ENCODE measurements at places on chromosomes 13 and 19.

- no peak for DNase-seq
Observed at GRCh38 chr13:86003029-86003428, 203.8 kb upstream of the SLITRK6 start.

DNA sequence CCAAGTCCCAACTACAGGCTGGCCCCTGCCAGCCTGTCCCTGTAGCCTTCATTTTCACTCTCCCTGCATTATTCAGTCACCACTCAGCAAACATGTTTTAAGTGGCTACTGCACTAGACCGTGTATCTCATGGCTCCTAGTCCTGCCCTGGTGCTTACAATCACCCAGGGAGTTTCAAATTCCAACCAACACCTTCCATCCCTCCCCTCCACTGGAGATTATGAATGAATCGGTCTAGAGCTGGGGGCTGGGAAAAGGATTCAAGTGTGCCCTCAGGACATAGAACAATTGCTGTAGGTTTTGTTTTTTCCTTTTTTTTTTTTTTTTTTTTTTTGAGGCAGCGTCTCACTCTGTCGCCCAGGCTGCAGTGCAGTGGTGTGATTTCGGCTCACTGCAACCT, 15.0 kb upstream of the TNFAIP8L1 start:
- no peak for DNase-seq

DNA sequence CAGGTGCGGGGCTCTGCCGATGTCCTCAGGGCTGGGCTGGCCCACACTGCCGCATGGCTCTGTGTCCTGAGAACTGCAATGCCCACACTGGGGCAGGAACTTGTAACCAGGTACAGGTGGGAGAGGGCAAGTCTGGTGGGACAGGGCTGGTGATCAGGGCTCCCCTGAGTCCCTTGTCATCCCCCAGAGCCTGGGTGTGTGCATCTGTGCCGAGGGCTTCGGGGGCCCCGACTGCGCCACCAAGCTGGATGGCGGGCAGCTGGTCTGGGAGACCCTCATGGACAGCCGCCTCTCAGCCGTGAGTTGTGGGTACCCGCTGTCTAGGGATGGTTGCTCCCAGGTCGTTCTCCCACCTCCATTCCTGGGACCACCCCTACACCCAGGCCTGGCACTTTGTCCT, 30.5 kb downstream of the MEGF8 start:
- DNase-seq = no peak

DNA sequence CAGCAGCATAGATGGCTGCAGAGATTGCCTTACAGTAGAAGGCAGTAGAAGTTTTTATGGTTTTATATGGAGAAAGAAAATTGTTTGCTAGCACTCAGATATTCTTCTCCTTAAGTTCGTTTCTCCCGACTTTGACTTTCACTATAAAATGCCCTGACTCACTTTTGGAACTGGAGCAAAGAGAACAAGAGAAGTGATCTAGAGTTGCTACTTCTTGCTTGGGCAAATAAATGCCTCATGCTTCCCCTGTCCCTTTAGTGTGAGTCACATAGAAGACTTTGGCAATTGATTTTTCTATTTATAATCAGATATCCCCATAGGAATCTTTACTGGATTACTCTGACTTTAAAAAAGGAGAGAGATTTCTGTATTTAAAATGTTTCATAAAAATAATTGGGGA, 46.9 kb downstream of the ITGBL1 start:
- no peak for DNase-seq

DNA sequence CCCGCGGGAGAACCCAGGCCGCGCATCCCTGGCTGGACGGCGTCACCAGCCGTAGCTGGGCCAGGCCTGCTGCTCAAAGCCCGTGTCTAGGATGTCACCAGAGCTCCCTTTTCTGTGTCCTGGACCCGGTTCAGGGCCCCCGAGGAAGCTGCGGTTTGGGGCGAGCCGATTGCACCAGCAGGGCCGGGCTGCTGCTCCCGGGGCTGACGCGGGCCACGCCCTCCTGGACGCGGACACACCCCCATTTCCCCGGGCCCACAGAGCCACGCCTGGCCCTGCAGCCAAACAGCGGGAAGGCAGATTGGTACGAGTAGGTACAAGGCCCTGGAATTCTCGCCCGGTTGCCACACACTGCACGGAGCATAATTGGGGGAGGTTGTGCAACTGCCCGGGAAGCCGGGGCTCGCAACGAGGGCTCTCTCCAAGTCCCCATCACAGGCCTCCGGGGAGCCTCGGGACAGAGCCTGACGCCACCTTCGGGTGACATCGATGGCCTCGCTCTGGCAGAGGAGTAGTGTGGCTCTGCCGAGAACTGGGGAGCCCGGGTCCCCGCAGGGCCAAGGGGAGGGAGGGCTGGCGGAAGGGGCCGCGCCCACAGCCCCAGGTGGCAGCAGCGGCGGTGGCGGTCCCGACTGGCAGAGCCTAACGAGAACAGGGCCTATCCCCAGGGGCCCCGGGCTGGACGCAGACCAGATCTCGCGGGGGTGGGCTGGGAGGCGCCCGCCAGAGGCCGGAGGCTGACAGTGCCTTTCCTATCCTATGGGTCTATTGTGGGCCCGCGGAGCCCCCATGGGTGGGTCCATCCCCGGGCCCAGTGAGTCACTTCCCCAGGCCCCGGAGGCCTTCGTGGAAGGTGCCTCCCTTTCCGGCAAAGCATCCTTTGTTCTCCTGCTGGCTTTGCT, 23.5 kb downstream of the KCTD15 start:
- no peak for DNase-seq

DNA sequence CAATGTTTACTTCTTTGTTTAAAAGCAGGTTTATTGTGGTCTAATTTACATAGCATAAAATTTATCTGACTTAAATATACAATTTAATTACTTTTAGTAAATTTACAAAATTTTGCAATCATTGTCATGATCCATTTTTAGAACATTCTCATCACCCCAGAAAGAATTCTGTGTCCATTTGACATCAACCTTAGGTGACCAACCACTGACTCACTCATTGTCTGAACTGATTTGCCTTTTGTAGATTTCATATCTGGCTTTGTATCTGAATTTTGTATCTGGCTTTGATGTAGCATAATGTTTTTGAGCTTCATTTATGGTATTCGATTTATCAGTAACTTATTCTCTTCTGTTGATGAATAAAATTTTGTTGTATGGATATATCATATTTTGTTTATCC, 40.4 kb downstream of the EDNRB start:
- no peak for DNase-seq

- no peak for DNase-seq
Observed at GRCh38 chr19:11164879-11165406, 9.4 kb upstream of the SPC24 start.

DNA sequence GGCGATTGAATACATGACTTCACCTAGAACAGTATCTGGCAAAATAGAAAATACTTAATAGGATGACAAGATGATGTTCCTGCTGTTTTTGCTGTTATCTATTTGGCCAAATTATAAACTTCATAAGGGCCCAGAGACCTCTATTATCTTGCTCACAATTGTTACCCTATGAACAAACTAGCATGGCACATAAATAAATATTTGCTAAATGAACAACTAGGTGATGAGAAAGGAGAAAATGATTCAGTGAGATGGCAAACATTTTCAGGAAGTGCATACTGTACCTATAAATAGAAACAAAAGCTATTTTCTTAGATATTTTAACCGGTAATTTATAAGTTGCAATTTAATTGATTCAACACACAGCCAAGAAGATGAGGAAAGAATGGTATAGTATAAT, 78.4 kb downstream of the FAM216B start:
- DNase-seq = no peak

GRCh38 chr13:40452038-40452666, 214.3 kb downstream of the FOXO1 start:
- DNase-seq = no peak

DNA sequence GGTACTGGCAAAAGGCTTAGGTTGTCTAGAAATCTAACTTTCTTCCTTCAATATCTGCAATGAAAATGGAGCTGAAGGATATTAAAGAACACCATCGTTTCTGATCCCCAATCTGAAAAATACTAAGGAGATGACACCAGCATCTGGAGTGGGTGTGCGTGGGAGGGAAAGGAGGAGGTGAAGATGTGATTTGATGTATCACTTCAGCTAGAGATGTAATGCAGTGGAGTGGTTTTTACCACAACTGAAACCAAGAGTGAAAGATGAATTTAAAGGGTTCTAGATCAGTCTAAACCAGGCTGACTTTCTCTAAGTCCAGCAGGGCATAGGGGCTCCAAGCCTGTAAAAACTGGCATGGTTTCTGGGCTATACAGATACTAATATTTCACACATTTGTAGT, 148.4 kb downstream of the AKAP11 start:
- DNase-seq = no peak

DNA sequence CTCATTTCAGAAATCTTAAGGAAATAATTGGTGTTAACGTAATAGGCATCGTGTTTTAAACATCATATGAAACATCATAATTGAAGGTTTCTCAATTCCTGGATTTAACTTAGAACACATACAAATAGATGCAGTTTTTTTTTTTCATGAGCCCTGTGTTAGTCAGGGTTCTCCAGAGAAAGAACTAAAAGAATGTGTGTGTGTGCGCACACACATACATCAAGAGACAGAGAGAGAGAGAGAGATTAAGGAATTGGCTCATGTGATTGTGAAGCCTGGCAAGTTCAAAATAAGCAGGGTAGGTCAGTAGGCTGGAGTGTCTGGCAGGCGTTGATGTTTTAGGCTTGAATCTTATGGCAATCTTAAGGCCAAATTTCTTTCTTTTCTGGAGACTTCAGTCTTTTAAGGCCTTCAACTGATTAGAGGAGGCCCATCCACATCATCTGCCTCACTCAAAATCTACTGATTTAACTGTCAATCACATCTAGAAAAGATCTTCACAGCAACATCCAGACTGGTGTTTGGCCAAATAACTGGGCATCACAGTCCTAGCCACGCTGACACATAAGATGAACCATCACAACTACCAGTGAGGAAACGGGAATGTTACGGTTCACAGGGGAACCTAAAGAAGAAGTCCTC, 25.2 kb downstream of the SPATA13 start:
- DNase-seq = no peak

GRCh38 chr19:28544451-28545261, 668.3 kb downstream of the UQCRFS1 start:
- no peak for DNase-seq

- DNase-seq = no peak
Observed at GRCh38 chr13:114147803-114148520, 15.5 kb upstream of the RASA3 start.

DNA sequence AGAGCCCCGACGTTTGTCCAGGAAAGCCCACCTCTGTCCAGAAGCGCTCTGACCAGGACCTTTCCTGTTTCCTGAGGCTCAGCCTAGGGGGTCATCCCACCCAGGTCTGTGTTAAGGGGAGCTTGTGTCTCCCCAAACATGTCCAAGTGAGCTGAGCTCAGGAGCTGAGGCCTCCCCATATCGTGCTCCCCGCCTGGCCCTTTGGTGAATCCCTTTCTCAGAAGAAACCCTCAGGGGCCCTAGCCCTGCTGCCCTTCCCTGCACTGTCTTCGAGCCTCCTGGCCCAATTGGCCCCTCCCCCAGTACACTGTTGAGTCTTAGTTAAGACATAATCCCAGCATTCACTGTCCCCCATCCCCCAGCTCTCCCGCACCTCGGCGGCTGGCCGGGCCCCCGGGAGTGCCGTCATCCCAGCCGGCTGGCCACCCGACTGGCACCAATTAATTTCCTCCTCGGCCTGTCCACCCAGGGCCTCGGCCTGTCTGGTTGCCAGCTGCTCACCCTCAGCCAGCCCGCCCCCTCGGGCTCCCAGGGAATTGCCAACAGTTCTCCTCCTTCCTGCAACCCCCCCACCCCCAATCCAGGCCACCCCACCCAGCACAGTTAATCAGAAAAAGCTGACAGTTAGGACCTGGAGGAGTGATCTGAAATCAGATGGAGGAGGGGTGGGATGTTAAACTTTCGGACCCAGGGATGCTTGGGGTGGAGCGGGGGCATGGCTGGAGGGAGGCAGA, 13.6 kb downstream of the IER2 start:
- DNase-seq = no peak

DNA sequence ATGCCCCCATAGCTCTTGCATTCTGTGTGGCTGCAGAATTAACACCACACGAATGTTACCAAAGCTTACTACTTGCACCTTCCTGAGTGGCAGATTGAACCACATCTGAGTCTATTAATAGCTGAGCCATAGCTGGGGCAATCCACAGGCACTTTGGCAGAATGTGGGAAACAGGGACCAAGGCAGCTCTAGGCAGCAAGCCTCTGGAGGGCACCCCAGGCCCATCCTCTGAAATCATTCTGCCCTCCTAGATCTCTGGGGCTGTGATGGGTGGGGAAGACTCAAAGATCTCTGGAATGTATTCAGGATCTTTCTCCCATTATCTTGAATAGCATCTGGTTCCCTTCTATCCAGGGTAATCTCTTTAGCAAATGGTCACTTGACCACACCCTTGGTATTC, 139.3 kb downstream of the TNFRSF19 start:
- DNase-seq = no peak

GRCh38 chr13:80262051-80262695, 78.8 kb downstream of the SPRY2 start:
- no peak for DNase-seq

DNA sequence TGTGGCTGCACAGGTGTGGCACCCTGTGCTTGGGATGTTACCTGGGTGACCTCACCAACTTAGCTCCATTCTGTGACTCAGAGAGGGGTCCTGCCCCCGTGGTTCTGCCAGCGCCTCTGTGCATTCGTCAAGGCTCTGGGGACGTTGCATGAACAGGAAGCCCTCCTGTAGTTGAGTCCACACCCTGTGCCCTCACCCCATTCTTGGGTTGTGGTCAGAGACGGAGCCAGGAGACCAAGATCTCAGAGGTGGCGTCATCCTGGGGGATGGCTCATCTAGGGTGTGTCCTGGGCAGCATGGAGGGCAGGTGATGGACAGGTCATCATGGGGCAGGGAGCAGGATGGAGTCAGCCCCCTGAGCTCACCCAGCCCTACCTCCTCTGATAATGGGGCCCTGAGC, 2.5 kb downstream of the COX6B2 start:
- DNase-seq = no peak

DNA sequence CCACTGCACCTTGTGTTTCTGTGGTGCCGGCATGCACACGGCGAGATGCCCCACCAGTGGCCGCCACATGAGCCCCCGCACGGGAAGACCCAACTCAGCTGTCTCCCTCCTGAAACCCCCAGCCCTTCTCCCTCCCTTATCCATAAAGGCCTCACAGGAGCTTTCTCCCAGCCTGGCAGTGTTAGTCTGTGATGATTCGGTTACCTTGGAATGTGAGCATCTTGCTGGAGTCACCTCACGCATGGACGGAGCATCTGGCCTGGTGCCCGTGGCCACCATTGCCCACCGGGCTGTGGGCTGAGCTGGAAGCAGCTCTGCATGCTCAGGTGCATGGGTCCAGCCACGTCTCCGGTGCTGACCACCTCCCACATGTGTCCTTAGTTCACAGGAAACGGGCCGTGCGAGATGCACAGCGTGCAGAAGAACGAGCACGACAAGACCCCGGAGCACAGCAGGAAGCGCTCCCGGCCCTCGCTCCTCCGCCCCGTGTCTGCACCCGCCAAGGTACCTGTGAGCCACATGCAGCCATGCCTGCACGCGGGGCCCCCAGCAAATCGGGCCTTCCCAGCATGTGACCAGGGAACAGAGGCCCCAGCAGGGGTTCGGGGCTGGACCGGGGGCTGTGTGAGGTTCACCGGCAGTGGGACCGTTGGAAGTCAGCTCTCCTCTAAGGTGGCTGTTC, 22.0 kb downstream of the SIN3B start:
- no peak for DNase-seq
